ENCODE measurements at places on chromosomes 11 and 22. TPM values are rescaled to one million over a fixed set of nuclear protein-coding genes. Genes with fewer than 3 reads are reported as not detected.
A peak's percentile ranks its signal among the peaks of the same experiment; 100 is the strongest.

The MMP12 gene
- total RNA-seq = 0.16 TPM

DNA sequence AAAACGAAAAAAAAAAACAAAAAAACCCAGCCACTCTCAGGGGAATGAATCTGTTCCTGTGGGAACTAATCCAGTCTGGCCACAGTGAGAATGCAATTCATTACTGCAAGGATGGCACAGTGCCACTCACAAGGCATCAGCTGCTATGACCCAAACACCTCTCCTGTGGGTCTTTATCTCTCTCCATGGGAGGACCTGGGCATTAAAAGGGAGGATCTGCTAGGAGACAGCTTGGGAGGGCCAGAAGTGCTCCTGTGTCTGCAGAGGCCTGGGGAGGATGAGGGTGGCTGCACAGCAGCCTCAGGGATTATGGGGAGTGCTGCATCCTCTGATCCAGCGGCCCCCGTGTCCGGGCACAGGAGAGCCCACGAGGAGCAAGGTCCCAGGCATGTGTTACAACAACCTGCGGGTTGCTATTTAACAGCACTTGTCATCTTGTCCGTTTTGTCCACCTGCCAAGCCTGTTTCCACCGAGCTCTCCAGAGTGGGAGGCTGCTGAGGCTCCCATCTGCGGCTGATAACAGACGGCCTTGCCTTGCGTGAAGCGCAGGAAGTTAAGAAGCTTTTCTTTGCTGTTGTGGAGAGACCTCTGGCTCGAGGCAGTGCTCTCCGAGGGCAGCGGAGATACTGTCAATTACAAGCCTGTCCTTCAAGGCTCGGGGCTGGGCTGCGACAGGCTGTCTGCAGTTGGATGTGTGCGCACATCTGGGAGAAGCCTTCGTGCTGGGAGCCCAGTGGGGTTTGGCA, 97.7 kb downstream of the NXPE2 start:
- no peak for ATAC-seq

- no peak for ATAC-seq
Measured at GRCh38 chr22:48478529-48479265, 1349.0 kb downstream of the BRD1 start.

- no peak for ATAC-seq
Measured at GRCh38 chr11:6745465-6746015, 26.2 kb downstream of the OR2AG2 start.

GRCh38 chr11:30775233-30775522, 189.0 kb upstream of the MPPED2 start:
- no peak for ATAC-seq

- no peak for ATAC-seq
Measured at GRCh38 chr11:117238221-117238620, 5.8 kb downstream of the RNF214 start.

GRCh38 chr11:79304599-79305212, 136.1 kb downstream of the TENM4 start:
- no peak for ATAC-seq

DNA sequence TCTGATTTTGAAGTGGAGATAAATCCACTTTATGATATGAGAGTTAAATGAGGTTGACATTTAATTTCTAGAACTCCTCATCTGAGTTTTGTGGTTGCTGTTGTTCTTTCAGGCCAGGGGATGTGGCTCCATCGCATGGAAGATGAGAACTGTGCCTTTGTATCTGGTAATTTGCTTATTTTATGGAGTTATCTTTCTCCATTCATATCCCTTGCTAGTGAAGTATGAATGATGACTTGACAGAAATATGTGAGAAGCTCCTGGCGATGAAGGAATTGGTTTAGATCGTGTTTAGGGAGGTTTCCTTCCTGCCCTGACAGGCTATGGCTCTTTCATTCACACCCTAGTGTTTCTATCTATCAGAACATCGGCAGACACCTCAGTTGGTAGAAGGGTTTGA, 393.7 kb downstream of the ETS1 start:
- ATAC-seq = no peak

The LDHAL6A gene
- total RNA-seq = not detected

- no peak for ATAC-seq
Measured at GRCh38 chr22:17627961-17628405, 566 bp downstream of the ATP6V1E1 start.

The OR6T1 gene
- not detected for total RNA-seq

DNA sequence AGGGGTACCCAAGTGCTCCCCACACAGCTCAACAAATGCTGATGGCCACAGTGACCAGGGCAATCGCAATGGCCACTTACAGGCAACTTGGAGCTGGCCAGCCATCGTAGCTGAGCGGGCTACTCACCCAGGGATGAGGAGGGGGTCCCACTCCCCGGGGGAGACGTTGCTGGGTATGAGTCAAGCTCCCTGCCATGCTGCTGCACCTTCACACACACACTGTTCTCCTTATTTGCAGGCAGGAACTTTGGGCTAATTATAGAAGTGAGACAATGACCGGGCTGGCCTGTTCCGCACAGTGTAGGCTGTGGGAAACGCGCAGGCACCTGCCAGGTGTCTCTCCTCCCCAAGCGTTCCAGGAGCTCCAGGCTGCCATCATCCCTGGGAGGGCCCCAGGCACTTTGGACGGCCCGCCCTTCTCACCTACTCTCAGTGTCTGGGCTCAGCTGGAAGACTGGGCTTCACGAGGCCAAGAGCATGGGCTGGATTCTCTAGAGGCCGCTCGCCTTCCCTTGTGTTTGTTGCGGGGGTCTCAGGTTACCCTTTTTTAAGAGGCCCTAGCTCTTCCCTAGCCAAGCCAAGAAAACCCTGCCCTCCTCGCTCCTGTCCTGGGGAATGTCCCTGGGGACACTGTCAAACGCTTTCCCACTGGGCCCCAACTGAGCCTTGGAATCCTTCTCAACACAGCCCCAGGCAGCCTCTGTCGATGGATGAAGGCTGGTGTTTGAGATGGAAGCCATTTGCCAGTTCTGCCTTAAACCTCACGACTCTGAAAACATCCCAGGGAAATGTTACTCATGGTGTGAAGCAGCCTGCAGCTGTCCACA, 73.0 kb downstream of the RTL6 start:
- peak; percentile 31 for ATAC-seq

The POU2F3 gene
- 3.2 TPM for total RNA-seq

- ATAC-seq = peak; percentile 70
Measured at GRCh38 chr11:76694664-76695063, 24.1 kb upstream of the LRRC32 start.

GRCh38 chr22:19713650-19714311, 522 bp upstream of the SEPTIN5 start:
- peak; percentile 3 for ATAC-seq

DNA sequence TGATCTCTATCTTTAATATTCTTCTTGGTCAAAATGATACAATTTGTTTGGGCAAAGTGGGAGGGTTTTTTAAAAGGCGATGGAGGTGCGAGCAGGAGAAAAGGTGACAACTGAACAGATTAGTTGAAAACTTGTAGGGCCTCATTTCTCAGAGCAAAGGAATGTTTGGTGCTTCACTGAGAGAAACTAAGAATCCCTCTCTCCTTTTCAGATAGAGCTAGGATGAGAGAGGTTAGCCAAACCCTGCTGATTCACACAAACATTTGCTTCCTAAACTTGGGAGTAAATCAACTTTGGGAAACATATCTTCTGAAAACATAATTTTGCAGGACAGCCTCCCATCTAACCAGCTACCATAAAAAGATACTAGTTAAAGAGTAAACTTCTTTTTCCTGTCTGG, 57.0 kb downstream of the PHF21A start:
- no peak for ATAC-seq

DNA sequence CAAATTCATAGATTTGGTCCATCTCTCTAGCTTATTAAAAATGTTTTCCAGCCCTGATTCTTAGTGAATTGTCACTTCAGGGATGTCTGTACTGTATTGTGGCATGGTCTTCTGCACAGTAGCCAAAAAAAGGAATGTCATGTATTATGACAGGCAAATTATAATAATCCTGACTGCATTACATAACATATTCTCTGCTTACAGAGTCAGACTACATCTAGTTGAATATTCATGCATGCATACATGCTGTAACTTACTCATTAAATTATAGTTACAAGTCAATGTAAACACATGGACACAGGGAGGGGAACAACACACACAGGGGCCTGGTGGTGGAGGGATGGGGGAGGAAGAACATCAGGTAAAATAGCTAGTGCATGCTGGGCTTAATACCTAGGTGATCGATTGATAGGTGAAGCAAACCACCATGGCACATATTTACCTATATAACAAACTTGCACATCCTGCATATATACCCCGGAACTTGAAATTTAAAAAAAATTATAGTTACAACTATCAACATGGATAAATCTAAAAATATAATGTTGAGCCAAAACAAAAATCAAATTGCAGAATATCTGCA, 31.5 kb upstream of the SMCO4 start:
- no peak for ATAC-seq

- peak; percentile 95 for ATAC-seq
Measured at GRCh38 chr11:62025487-62026105, 58.2 kb upstream of the FTH1 start.

The ANO5 gene
- 0.20 TPM for total RNA-seq

The TEX54 gene
- total RNA-seq = not detected

All from esophagus mucosa (tissue), 1 donor.